ENCODE measurements at places on chromosomes 13 and 19. TPM values are rescaled to one million over a fixed set of nuclear protein-coding genes. Genes with fewer than 3 reads are reported as not detected.

The CNFN gene
- 5.3 TPM for total RNA-seq

The ADM5 gene
- 4.1 TPM for total RNA-seq

The ZNF460 gene
- total RNA-seq = 101 TPM

The FBXO27 gene
- total RNA-seq = 48.0 TPM

The PARP4 gene
- 85.6 TPM for total RNA-seq

The PSG3 gene
- not detected for total RNA-seq

The ARRDC5 gene
- total RNA-seq = 1.1 TPM

The MBNL2 gene
- total RNA-seq = 89.0 TPM

The SCAF1 gene
- 55.7 TPM for total RNA-seq

The CDC37 gene
- 192 TPM for total RNA-seq

The CYP4F8 gene
- 21.6 TPM for total RNA-seq

The SERTM1 gene
- total RNA-seq = 0.34 TPM

The ZBTB32 gene
- not detected for total RNA-seq

The TTC9B gene
- not detected for total RNA-seq

The DKKL1 gene
- 0.62 TPM for total RNA-seq

The IFT88 gene
- 20.7 TPM for total RNA-seq

The MATK gene
- total RNA-seq = 1.9 TPM
